Cerebellar nuclear complex (tissue), 1 donor: ENCODE measurements at places on chromosomes 4 and X.

GRCh38 chr4:128225148-128225547 is 62.5 kb downstream of the PGRMC2 start:
- DNase-seq = no peak

DNA sequence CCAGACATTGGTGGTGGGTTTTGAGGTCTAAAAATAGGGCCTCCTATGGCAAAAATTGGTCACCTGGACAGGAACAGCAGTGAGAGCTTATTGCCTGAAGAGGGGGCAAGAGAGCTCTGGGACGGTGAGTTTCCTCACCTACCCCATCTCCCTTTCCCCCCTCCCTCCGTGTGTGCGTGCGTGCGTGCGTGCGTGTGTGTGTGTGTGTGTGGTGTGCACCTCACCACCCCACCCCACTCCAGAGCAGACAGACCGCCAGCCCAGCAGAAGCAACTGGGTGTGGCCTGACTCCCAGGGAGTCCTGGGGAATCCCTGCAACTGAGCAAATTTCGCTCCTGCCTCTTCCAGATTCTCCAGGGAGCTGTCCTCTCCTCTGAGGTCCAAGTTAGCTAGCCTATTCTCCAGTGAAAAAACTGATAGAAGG is 44.7 kb downstream of the PRPS1 start:
- DNase-seq = no peak

GRCh38 chr4:146095091-146095690 is 80.3 kb upstream of the LSM6 start:
- DNase-seq = no peak

GRCh38 chr4:181579486-181579885 is 663.7 kb upstream of the TENM3 start:
- DNase-seq = no peak

GRCh38 chr4:165508372-165509120 is 129.7 kb downstream of the CPE start:
- no peak for DNase-seq

- no peak for DNase-seq
Observed at GRCh38 chrX:31209005-31209628, 137.3 kb upstream of the FTHL17 start.

DNA sequence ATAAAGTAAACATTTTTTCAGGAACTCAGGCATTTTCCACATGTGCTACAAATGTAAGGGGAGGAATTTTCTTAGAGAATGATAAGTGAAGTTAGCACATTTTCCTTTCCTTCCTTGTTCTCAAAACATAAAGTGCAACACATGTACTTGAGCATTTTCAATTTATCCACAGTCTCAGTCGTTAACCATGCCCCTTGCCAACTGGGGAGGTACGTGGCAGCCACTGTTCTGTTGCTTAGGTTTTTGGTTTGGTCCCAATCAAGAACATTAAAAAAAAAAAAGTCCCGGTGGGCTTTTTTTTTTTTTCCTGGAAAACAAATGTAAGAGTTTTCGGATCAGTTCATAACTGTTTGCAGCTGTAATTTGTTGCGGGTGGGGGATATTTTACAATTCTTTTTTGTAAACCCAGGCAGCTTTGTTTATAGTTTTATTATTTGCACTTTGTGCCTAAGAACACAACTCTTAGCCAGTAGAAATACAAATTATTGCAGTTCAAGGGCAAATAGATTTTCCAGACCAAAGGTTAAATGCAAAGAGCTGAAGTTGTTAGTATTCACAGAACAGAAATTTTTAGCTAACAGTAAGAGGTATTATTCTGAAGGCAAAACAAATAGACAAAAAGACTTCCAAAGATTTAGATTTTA is 112.1 kb upstream of the NAP1L5 start:
- DNase-seq = no peak

- no peak for DNase-seq
Observed at GRCh38 chrX:7904562-7904961, 22.7 kb downstream of the PNPLA4 start.

- no peak for DNase-seq
Observed at GRCh38 chrX:2676794-2677675, 14.1 kb upstream of the CD99 start.

GRCh38 chrX:138928737-138929459 is 217.4 kb upstream of the FGF13 start:
- no peak for DNase-seq

DNA sequence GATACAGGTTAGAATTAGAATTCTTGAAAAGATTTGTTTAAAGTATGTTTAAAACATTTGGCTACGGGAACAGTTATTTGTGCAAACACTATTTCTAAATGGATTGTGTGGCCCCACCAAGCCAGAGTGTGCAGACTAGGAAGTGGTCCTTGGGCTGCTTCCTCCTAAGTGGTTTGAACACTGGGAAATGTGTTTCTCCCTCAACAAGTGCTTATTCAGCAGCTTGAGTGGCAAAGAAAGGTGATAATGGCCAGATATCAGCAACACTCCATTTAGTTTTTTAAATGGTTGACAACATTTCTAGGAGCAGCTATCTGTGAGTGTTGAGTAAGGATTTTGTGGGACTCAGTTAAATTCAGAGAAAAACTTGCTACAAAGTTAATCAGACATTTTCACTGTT is 141.4 kb upstream of the LNX1 start:
- no peak for DNase-seq

DNA sequence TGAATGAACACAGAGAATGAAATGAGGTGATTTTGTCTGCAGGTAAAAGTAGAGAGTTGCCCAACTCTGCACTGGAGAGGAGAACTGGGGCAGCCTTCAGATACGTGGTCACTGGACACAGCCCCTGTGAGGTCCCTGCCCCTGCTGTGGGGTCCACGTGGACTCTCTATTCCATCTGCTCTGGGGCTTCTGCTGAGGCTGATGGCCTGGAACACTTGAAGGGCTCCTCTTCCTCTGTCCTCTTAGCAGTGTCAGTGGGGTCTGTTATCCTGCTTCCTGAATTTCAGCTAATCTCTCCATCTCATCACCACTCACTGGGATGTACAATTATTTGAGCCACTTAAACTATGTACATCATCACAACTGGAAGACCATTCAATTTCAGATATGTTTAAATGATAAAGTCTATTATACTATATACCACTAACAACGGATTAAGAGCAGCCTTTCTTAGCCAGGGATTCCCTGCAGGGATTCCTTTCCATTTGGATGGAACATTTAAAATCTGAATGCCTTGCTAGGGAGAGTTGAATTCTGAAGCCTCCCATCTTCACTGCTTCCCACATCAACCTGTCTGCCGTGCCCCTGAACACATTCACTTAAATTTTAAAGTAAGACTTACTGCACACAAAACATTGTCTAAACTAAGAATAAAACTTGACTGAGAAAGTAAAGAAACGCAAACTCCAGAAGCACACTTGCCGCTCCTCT is 74.0 kb downstream of the CC2D2A start:
- DNase-seq = no peak

GRCh38 chr4:88191404-88191803 is 33.0 kb upstream of the ABCG2 start:
- DNase-seq = no peak

- no peak for DNase-seq
Observed at GRCh38 chr4:101678180-101678579, 112.3 kb upstream of the BANK1 start.

DNA sequence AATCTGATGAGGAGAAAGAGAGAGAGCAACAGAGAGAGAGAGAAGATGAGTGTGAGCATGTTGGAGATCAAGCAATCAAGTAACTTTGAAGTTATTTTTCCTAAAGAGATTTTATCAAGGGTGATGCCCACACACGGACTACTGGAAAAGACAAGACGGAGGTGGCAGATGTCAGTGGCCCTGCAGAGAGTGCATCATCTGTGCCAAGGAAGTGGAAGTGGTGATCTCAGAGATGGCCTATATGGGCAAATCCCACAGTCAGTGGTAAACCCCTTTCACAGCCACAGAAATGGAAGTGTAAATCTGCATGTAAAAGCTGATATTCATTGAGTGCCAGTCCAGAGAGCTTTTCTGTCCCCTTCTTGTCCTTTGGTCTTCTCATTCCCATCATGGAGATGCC is 577.2 kb upstream of the AADAT start:
- DNase-seq = no peak

- DNase-seq = no peak
Observed at GRCh38 chr4:155602351-155603140, 64.1 kb upstream of the GUCY1A1 start.

- DNase-seq = no peak
Observed at GRCh38 chrX:119604766-119605463, 1.3 kb downstream of the NKRF start.

DNA sequence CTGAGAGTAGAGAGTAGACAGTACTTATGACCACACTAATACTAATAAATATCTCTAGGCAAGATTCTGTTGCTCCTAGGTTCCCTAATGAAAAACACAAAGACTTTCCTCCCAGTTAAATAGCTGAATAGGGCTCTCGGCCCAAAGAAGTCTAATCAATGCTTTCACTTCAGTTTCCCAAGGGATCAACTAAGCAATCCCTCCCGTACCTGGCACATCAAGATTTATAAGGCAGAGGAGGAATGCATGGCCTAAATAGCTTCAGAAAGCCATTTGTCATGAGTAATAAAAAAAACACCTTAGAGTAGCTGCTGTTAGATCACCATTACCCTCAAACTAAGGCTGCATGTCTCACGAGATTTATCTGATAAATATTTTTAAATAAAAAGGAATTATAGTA is 56.8 kb upstream of the EXOC1L start:
- no peak for DNase-seq

- no peak for DNase-seq
Observed at GRCh38 chr4:121390335-121390734, 9.5 kb upstream of the QRFPR start.

- DNase-seq = no peak
Observed at GRCh38 chr4:53362093-53362492, 3.8 kb downstream of the SCFD2 start.

DNA sequence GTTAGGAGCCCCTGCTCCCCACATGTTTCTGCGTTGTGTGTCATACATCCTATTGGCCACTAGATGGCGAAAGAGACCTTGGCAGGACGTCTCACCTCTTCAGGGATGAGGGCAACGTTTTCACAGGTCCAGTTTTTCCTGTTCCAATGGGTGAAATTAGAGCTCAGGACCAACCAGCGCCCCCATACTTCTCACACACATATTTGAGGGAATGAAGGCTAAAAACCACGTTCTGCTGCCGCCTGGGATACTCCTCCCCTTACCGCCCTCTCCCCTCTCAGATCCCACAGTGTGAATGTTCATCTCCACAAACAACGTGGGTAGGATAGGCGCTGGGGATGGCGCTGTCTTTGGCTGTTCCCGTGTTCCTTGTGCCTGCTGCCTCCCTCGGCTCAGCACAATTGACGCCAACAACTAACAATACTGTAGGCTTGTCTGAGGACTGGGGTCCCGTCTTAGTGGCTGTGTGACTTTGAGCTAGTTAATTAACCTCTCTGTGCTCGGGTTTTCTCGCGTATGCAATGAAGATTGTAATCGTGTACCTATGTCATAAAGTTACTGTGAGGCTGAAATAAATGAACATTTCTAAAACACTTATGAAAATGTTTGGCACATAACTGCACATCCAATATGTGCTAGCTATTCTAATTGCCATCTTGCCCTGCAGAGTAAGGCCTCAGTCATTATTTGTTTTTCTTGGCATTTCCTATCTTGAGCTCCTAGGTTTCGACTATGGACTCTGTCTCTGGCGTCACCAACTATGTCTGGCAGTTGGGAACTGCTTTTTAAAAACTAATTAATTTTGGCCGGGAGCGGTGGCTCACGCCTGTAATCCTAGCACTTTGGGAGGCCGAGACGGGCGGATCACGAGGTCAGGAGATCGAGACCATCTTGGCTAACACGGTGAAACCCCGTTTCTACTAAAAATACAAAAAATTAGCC is 181.3 kb upstream of the STK26 start:
- no peak for DNase-seq

- no peak for DNase-seq
Observed at GRCh38 chrX:9619581-9619980, 146.1 kb downstream of the GPR143 start.

DNA sequence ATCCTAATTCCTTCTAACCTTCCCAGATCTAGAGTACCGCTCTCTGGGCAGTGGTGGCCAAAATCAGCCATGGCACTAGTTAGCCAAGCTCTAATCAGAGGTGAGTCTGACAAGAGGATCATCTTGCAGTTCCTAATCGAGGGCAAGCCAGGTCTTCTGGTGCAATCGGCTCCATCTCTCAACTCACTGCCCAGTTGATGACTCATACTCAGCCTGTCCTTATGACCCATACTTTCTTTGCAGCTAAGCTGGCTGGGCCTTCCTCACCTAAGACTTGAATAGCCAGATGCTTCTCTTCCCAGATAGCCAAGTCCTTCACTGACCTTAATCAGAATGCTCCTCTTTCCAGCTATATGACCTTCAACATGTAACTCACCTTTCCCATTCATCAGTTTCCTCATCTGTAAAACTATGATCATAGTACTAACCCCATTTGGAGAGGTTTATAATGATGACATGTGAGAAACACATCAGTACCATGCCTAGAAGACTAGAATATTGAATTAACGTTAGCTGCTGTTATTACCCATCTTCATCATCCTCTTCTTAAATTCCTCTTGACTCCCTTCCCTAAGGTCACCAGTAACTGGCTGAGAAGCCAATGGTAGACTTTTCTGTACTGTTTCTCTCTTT is 57.1 kb downstream of the RELL1 start:
- DNase-seq = no peak

- no peak for DNase-seq
Observed at GRCh38 chrX:139204898-139205667, 325.5 kb upstream of the F9 start.

DNA sequence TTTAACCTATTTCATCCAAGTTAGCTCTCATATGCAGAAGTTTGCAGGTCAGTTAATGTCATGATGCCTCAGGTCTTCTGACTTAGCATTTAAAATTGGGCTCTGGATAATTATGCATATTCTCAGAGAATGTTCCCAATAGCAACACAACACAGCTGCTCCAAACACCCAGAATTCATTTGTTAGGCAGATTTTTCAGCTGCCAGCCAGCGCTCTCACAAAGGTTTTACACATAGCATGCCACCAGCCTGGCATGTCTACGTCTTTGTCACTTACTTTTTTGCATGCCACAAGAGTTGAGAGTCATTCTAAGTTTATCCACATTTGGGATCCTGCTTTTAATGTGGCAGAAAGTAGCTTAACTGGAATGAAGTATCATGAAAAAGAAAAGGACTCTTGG is 84.8 kb downstream of the LIMCH1 start:
- DNase-seq = no peak

DNA sequence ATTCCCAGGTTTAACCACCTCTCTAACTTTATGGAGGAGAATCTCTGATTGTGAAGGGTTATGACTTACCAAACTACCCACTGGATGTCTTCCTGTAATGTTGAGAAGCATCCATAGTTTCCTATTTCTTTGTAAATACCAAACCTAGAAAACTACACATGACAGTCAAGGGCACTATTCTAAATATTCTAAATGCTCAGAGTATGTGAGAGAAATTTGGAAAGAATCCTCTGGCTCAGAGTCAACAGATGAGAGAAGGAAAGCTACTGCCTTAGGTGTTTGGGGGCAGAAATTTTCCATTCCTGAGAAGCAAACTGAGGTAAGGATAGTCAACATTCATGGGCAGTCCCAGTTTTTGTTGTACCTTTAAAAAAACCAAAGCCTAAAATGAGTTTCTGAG is 155.8 kb downstream of the KCNIP4 start:
- DNase-seq = no peak
